ENCODE measurements at places on chromosomes 7 and 10.

- no peak for DNase-seq
Observed at GRCh38 chr7:144384555-144385245, 18.8 kb downstream of the NOBOX start.

- peak; percentile 9 for DNase-seq
Observed at GRCh38 chr7:87210506-87210905, 9.0 kb downstream of the TMEM243 start.

GRCh38 chr7:85234730-85235129, 47.9 kb upstream of the SEMA3D start:
- no peak for DNase-seq

DNA sequence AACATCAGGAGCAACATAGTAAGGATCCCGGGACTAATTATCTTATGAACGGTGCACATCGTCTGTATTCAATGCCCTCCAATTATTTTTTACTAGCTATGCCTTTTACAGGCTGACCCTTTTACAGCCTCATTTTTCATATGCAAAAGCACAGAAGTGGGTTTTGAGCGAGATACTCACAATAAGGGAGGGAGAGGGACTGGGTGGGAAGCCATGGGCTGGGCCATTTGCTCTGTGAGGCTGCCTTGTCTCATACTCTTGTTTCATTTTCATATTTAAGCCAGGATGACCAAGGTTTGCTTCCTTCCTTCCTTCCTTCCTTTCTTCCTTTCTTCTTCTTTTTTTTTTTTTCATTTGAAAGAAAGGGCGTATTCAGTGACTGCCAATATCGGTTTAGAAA, 259.3 kb downstream of the TRIL start:
- DNase-seq = no peak

DNA sequence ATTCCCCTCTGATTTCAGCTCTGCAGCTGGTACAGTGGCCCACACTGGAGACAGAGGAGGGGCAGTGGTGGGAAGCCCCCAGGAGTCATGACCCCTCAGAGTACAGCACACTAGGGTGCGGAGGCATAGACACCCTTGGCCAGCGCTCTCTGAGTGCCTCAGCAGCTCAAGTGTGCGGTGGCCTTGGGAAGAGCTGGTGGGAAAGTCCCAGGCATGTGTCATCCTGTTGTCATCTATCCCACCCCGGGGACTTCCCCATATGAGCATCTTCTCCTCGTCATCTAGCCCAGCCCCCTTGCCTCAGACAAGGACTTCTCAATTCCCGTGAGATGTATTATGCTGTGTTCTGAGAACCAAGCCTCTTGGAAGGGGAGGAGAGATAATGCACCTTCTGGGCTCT, 15.6 kb upstream of the PPIF start:
- DNase-seq = no peak

DNA sequence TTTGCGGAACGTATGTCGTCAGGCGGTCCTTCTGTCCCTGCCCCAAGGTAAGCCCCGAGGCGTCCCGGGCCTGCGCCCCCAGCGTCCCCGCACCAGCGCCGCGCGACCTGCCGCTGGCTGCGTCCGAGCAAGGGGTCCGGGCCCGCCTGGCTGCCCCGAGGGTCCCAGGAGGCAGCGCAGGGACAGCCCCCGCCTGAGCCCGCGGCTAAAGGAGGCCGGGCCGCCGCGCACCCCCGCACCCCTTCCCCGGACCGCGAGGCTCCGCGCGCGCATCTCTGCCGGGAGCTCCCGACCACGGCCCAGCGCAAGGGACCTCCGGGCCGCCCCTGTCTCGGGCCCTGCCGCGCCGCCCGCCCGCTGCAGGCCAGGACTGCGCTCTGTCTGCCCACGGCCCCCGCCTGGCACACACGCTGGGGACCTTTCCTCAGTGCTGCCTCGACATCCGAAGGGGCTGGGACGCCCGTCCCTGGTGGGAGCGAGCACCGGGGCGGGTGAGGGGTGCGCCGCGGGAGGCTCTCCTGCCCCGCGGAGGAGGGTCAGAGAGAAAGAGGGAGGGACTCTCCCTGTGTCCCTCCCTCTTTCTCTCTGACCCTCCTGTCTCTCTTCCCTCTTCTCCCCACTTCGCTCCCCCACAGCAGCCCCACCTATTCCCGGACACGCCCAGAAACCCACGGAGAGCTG, 25.0 kb downstream of the SHH start:
- DNase-seq = no peak

DNA sequence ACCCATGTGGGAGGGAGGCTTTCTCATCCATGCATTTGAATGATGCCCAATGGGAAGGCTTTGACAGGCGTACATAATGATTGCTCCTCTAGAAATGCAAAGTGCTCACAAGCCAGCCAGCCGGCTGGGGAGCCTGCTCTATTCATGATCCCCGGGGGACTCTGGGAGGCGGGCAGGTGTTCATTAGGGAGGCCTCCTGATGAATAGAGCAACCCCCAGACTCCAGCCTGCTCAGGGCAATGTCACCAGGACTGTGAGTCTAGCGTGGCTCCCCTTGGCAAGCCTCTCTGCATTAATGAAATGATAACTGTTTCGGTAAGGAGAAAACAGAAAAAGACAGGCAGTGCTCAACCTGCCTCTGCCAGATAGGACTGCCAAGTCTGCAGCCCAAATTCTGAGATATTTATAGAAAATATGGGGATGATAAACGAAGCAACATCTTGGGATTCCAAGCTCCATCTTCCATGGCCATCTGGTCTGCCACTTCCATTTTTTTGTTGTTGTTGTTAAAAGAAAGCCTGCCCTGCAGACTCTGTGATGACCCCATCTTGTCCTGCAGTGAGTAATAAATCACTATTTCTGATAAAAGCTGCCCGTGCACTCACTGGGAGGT, 236.4 kb downstream of the PRPF18 start:
- no peak for DNase-seq

DNA sequence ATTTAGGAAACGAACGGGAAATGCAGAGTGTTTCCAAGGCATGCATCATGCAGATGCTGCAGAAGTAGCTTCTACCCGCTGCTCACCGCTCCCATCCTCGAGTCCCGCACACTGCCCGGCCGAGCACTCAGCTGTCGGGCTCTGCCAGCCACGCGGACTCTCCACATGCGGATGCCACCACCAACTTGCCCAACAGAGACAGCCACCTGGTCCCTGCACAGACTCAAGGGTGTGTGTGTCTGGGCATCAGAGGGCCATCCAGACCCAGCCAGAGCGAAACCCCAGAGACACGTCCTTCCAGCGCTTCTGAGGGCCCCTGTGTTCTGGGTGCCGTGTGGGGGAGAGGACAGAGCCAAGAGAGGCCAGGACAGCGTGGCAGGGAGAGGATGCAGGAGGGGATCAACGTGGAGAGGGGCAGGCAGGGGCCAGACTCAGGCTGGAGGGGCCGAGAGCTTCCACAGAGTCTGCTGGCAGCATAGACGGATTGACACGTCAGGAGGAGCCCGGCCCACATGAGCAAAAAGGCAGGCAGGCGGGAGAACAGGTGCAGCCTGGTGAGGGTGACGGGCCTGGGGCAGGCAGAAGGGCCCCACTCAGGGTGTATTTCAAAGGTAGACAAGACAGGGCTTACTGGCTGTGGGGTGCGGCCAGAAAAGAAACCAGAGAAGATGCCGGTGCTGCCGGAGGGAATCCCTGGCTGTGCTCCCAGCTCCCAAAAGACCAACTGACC, 18.3 kb downstream of the GPER1 start:
- no peak for DNase-seq

- no peak for DNase-seq
Observed at GRCh38 chr7:69439636-69440325, 158.5 kb upstream of the AUTS2 start.

DNA sequence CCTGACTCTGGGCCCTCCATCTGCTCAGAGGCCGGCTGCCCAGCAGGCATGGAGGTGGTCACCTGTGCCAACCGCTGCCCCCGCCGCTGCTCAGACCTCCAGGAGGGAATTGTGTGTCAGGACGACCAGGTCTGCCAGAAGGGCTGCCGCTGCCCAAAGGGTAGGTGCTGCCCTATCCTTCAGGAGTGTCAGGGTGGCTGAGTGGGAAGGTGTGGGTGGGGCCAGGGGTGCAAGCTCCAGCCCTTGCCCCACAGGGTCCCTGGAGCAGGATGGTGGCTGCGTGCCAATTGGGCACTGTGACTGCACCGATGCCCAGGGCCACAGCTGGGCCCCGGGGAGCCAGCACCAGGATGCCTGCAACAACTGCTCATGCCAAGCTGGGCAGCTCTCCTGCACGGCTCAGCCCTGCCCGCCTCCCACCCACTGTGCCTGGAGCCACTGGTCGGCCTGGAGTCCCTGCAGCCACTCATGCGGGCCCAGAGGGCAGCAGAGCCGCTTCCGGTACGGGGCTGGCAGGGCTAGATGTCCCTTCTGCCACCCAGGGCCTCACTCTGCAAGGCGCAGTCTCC, 17.5 kb upstream of the ZNF862 start:
- DNase-seq = no peak

DNA sequence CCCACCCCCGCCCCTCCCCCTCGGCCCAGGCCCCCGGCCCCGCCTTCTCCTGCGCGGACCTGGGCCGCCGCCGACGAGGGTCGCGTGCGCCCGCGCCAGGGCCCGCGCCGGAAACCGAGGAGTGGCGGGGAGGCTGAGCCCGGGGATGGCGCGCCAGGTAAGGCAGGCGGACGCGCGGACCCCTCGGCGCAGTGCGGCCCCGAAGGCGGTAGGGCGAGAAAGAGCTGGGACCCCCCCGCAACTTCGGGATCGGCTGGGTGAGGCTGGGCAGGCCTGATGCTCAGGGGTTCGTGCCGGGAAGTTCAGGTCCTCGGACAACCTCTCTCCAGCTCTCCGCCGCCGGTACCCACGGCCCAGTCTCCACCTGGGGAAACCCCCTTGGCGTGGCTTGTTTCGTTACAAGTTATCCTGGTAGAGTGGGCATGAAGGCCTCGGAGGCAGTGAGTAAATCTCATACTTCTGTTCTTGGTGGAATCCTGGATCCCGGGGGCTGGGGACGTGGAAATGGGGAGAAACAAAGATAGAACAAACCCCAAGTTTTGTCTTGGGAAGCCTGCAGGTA, 58.4 kb downstream of the ZNF467 start:
- no peak for DNase-seq

GRCh38 chr7:483656-484355, 35.8 kb downstream of the PDGFA start:
- DNase-seq = no peak

DNA sequence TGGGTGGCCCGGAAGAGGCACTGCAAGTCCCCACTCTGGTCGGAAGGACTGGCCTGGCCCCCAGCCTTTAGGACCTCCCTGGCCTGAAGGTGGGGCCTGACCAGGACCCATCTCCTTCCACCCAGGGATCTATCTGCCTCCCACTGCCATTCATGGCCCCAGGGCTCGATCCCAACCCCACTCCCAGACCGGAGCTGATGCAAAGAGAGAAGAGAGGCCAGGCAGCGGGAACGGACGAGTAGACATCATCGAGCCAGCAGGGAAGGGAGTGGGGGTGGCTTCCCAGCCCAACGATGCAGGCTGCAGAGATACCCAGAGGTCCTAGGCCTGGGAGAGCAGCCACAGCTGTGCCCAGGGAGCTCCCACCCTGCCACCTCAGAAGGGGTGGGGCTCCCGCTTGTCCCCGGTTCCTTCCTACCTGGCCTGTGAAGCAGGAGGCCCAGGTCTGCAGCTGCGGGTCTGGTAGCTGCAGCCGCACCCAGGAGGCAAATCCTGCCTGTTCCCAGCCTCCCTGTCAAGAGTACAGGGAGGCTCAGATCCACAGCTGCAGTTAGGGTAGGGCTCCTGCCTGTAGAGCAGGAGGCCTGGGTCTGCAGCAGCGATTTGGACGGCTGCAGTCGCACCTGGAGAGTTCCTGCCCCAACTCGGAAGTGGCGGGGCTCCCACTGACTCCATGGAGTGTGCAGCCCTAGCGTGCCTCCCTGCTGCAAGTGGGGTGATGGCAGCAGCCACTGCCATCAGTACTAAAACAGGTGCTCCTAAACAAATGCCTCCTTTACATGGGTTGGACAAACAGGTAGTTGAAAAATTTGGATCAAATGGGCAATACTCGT, 1151.0 kb upstream of the PHF14 start:
- no peak for DNase-seq

- DNase-seq = peak; percentile 80
Observed at GRCh38 chr10:62492012-62492869, 118.1 kb downstream of the ZNF365 start.

GRCh38 chr7:104950754-104951153, 63.3 kb upstream of the KMT2E start:
- DNase-seq = no peak

- DNase-seq = no peak
Observed at GRCh38 chr10:78319841-78320240, 286.2 kb downstream of the RPS24 start.

DNA sequence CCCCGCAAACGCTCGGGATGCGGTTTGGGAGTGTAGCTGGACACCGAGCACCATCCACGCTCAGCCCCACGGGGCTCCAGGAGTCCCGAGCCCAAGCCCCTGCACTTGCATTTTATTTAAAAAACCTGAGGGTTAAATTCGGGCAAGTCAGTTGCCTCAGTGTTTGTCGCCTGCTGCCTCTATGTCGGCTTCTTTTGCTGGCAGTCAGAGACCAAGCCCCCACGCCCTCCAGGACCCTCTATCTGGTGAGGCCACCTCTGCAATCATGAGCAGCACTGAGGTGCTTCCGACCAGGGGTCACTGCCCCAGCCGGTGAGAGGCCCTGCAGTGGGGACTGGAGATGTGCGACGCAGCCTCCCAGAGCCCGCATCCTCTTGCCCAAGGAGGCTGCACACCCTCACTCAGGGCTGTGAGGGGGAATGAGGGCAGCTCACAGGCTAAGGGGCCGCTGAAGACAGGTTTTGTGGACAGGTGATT, 13.3 kb upstream of the ZNF273 start:
- DNase-seq = no peak

DNA sequence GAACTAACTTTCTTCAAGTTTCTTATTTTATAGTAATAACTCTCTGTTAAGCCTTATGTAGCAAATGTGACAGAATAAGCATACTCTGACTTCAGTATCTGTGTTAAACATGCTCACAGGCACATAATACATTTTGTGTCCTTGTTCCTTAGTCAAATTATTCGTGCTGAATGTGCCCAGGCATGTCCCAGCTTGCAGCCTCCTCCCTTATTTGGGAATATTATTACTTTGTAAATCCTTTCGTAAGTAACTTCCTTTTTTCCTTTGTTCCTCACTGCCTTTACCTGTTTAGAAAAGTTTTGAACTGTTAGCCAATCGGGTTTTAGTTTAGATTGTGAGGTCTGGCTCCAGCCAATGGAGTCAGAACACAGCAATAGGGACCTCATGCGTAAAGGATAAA, 46.9 kb downstream of the GALNT11 start:
- DNase-seq = no peak

- DNase-seq = no peak
Observed at GRCh38 chr7:108452707-108453106, 3.5 kb downstream of the NRCAM start.

DNA sequence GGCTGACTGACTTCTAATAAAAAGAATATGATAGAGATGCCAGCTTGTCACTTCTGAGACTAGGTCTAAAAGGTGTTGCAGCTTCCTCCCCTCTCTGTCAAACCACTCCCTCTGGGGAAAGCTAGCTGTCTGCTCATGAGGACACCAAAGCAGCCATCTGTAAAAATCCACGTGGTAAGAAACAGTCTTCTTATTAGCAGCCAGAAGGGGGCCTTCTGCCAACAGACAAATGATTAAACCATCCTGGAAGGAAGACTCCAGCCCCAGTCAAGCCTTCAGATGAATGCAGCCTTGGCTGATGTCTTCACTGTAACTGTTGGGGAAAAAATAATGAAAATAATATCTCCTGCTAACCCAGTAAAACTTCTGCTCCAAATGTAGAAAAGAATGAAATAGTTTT, 41.9 kb upstream of the DAGLB start:
- DNase-seq = no peak
